ENCODE measurements at places on chromosomes 2 and 18. TPM values are rescaled to one million over a fixed set of nuclear protein-coding genes. Genes with fewer than 3 reads are reported as not detected.

Gene NCKAP1
- total RNA-seq: 93.6 TPM

Gene CD8B2
- total RNA-seq: not detected

Gene AMER3
- total RNA-seq: not detected

Gene ARHGAP15
- total RNA-seq: 0.09 TPM

Gene CRYBA2
- total RNA-seq: not detected

Gene NT5DC4
- not detected for total RNA-seq

Gene ZSWIM2
- 0.09 TPM for total RNA-seq
